DMS 273 treated with DMSO at 0.1 percent for 48 hours (cell line): ENCODE measurements at places on chromosomes 3 and 15.

DNA sequence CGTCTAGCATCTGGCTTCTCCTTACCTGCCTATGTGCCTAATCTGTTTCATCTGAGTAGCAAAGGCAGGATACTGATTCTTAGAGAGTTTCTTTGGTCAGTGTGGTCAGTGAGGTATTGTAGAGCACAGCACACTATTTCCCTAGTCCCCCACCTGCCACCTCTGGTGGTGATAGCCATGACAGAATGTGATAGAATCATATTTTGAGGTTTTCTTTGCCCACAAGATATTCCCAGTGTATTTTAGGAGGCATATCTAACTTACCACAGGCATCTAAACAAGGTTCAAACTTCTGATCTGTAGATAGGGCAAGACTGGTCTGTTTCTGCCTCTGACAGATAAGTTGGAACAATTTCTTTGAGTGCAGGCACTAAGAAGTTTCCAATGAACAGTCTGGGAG, 188.0 kb downstream of the SOX2 start:
- no peak for DNase-seq

DNA sequence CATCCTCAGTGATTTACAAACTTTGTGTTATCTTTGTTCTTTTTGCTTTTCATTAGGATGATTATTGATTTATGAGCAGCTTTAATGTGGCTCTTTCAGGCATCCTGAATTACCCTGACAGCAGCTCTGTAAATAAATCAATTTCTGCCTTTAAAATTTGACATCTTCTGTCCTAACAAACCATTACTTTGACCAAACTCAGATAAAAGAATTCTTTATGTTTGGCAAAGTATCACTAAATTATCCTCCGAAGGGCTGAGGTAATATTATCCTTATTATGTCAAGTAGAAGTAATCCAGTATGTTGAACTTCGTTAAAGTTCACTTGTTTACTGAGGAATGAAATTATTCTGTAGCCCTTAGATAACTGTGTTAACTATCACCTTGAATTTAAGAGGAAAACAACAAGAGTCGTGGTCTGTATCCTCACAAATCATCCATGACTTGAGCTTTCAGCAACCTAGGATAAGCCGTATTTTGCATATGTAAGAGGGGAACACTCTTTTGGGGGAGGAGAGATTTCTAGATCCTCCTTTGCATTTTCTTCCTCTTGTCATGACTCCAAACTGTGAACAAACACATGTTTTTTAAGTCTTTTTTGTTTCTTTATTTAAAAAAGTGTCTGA, 173.2 kb upstream of the STAC start:
- DNase-seq, result no peak

DNA sequence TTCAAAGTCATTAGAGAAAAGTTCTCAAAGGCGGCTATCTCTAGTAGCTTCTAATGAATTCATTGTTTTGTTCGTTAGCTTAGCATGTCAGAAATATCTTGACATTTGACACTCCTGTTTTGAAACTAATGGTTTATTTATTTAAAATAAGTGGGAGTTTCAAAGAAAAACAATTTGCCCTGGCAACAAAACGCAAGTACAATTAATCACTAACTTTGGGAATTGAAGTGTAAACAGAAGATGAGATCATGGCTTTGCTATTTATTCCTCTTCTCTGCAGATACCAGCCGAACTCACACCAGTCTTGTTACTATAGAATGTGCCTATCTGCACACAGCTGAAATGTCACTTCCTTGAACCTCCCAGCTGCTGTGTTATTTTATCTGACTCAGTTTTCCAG, 27.5 kb downstream of the MASP1 start:
- DNase-seq, result no peak

DNA sequence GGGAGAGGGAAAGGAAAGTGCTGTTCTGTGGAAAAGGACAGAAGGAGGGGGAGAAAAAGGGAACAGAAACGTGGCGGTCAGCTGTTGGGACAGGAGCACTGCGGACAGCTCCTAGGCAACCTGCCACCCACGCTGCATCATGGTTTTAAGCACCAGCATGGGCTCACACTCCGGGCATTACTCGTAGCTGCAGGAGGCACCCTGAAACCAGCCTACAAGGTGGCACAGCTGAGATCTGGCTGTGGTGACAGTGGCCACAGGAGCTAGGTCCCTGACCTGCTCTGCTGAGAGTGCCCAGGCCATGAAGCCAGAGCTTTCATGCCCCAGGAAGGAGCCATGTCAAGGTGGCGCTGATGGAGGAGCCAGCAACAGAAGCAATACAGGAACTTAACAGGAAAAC, 161.4 kb upstream of the ST8SIA2 start:
- no peak for DNase-seq

DNA sequence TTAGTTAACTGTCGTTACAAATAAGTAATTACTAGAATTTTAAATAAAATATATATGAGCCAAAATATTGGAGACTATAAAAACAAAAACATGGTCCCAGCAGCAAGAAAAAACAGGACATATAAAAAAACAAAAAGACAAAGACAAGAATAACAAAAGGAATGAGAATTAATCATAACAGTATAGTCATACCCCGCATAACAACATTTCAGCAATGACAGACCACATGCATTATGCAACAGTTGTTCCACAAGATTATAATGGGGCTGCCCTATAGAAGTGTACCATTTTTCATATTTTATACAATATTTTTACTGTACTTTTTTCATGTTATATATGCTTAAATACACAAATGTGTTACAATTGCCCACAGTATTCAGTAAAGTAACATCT, 5.6 kb downstream of the HLTF start:
- no peak for DNase-seq

DNA sequence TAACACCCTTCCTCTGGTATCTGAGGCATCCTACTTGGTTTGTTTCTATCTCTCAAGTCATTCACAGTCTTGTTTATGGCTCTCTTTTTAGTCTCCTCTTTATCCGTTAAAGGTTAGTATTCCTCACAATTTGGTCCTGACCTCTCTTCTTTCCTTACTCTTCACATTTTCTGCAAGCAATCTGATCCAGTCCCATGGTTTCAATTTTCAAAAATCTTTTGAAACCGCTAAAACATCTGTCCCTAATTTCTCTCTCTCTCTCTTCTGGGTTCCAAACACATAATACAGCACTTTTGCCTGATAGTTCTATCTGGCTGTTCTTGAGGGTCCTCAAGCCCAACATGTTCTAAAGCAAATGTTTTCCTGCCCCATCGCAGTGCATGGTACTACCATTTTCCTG, 149.0 kb downstream of the SERPINI1 start:
- no peak for DNase-seq

GRCh38 chr15:90845201-90845949, 23.0 kb upstream of the FURIN start:
- DNase-seq, result no peak

DNA sequence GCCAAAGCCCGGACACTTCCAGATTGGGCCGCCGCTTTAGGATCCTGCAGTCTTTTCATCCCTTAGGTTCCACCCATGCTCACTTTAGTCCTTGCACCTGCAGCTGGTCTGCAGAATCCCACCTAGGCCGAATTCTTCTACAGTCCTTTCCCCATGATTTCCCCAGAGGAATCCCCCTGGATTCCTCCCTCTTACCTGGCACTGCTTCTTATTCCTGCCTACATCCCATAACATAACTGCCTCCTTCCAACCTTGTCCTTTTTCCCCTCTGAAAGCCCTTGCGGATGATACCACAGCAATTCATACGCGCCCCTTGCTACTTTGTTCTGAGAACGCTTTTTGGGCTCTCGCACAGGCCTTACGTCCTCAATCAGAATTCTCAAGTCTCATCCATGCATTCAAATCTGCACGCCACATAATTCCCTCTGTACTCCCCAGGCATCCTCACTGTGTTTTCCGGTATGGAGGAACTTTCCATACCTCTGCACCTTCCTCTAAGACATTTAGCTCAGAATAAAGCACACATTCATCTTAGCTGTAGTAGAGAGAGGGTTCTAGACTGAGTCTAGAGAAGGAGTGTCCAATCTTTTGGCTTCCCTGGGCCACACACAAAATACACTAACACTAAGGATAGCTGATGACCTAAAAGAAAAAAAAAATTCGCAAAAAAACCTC, 619 bp downstream of the EIF2AK4 start:
- no peak for DNase-seq

- DNase-seq, result no peak
These were observed 9.9 kb upstream of the RFT1 start for GRCh38 chr3:53139906-53140846.

- DNase-seq, result no peak
These were observed 76.6 kb downstream of the LRRK1 start for GRCh38 chr15:100995471-100996430.

DNA sequence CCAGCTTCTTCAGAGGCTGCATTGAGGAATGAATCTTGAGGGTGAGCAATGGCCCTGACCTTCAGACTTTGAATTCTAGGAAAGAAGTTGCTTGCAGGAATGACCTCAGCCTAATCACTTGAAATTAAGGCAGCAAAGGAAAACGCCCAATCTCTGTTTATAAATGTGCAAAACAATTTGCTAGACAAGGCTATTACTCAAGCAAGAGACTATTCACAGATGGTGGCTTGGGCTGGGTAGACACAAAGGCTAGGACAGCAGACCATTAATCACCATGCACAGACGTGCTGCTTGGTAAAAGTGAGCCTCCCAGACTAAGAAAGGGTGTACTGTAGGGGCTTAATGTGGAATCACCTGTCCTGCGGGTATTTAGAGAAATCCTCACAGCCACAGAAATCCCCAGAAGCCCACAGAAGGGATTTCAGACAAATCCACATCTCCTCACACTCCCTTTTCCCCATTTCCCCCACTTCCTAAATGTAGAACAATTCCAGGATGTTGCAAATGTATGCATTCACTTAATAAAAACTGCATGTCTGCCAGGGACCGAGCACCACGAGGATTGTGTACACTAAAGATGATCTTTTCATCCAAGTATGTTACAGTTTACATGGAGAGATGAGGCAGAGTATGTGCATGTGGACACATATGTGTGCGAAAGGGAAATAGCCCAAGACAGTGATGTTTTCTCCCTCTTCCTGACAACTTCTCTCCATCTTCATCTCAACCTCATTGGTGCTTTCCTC, 259.5 kb downstream of the THSD4 start:
- no peak for DNase-seq

- no peak for DNase-seq
These were observed 304.4 kb upstream of the GADL1 start for GRCh38 chr3:31198890-31199289.

DNA sequence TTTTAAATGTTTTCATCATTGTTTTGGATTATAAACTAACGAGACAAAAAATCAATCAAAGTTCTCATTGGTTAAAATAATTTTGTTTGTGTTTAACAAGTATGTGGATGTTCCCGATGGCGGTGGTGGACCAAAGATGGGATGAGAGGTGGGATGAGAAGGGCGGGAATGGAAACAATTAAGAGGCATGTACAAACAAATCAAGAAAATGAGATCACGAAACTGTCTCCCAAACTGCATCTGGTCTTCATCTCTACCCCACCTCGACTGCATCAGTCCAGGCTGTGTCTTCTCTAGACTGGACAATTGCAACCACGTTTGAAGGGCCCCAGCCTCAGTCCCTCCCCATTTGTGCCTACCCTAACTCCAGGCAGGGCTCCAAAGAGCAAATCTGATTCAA, 56.1 kb downstream of the SLC12A8 start:
- DNase-seq, result no peak

DNA sequence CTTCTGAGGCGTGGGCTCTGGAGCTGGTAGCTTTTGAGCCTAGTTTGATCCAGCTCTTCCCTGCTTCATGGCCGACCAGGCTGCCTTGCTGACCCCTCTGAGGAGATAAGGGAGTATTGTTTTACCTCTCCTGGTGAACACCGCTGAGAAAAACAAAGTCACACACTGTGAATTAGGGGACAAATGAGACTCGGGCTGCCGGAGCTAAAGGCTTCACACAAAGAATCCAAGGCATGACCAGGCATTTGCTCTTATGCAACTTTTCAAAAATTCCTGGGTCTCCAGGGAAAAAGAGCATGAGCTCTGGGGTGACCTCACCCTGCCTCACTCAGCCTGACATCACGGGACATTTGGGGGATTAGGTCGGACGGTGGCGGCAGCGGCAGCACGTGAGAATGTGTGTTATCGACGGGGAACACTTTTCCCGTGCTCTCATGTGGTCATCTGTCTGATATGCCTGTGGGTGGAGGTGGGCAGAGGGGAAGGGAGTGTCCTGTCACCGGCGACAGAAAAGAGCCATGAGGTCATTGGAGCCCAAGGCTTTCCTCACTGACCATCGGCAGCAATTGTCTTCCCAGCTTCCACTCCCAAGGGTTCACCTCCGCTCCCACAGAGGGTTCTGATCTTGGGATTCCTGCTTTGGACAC, 61.0 kb downstream of the TMEM44 start:
- no peak for DNase-seq

- no peak for DNase-seq
These were observed 362.7 kb upstream of the ARRDC4 start for GRCh38 chr15:97597801-97598200.

DNA sequence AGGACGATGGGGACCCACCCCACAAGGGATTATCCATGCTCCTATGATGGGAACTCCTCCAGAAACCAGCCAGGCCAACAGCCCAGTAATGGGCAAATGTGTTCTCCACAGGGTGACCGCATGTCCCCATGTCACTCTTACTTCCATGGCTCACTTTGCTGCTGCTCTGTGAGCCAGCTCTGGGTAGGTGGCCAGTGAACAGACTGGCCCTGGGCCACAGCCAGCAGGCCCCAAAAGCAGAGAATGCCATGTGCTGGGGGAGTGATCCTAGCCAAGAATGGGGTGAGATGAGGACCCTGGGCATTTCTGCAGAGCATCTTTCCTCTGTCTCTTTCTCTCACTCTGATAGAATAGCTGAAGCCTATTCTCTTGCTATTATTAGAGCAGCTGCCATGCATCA, 391.4 kb downstream of the LRTM1 start:
- no peak for DNase-seq

- DNase-seq, result no peak
These were observed 868 bp upstream of the GADL1 start for GRCh38 chr3:30895329-30895728.

DNA sequence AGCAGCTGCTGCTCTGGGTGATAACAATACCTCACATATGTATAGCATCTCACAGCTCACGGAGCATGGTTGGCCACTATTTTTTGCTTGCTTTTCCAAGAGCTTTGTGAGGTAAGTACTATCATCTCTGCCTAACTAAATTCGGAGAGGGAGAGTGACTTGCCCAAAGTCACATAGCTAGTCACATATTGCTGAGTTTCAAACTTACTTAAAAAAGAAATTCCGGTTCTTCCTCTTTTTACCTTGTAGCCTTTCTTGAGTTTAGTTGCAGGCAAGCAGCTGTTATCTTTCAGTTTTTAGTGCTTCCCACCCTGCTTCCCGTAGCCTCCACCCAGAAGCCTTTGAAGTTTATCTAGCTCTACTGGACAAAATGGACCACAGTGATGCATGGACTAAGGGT, 309.2 kb downstream of the PDCD6IP start:
- DNase-seq, result no peak

DNA sequence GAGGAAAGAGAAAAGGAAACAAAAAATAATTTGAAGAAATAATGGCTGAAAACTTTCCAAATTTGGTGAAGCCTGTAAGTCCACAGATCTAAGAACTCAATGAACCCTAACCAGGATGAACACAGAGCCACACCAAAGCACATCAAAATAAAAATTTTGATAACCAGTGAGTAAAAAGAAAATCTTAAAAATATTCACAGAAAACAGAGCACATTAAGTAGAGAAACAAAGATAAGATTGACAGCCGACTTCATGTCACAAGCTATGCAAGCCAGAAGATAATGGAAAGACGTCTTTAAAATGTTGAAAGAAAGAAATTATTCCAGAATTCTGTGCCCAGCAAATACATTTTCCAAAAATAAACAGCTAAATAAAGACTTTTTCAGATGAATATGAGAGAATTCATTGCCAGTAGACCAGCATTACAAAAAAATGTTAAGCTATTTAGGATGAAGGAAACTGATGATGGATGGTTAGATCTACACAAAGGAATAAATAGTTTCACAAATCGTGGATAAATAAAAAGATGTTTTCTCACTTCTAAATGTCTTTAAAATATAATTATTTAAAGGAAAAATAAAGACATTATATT, 140.2 kb upstream of the SKOR1 start:
- DNase-seq, result no peak
